Inflammatory macrophage (primary cell): ENCODE measurements at places on chromosomes 16 and 17.

DNA sequence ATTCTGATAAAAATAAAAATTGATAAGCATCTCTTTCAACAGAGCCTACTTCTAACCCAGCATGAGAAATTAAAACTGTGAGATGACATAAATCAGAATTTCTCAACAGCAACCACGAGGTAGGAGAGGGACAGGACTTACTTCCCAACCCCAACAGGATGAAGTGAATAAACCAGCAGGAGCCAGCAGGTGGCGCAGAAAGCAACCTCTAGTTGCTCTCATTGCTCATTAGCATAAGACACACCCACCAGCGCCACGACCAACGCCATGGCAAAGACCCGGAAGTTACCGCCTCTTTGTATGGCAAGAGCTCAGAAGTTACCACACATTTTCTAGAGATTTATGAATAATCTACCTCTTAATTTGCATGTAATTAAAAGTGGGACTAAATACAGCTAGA, 189.4 kb upstream of the CDH8 start:
- DNase-seq, result peak; percentile 63

GRCh38 chr16:67147437-67148140, 3.2 kb downstream of the B3GNT9 start:
- DNase-seq, result no peak

DNA sequence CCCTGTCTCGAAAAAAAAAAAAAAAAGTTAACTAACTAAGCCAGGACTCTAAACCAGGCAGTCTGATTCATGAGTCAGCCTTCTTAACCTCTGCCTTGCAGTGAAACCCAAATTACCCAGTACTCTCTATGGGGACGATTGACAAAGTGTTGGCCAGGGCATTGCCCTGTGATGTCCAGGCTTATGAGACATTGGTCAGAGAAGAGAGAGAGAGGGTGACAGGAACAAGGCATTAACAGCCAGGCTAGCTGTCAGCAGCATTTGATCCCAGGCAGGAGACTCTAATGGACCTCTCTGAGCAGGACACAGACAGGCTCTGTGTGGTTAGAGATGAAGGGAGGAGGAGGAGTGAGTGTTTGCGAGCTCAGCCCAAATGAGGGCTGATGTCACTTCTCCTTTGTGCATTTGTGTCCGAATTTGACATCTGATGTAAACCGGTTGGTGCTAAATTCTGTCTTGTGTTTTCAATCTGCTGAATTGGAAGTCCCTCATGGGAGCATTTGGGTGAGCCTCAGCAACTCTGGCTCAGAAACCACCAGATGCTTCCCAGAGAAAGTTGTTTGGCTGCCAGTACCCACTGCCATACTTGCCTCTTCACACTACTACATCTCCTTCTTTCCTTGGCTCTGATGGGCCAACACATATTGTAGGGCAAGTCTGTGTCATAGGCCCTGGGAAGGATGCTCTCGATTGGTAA, 4.3 kb upstream of the MYL4 start:
- peak; percentile 61 for DNase-seq

GRCh38 chr16:26700250-26700649, 366.5 kb upstream of the C16orf82 start:
- no peak for DNase-seq

GRCh38 chr16:19137201-19138128, 23.7 kb downstream of the ITPRIPL2 start:
- DNase-seq, result no peak

- no peak for DNase-seq
Observed at GRCh38 chr16:30986129-30986991, 1.4 kb downstream of the HSD3B7 start.

- DNase-seq, result no peak
Observed at GRCh38 chr16:24168856-24169255, 87.3 kb upstream of the CACNG3 start.

DNA sequence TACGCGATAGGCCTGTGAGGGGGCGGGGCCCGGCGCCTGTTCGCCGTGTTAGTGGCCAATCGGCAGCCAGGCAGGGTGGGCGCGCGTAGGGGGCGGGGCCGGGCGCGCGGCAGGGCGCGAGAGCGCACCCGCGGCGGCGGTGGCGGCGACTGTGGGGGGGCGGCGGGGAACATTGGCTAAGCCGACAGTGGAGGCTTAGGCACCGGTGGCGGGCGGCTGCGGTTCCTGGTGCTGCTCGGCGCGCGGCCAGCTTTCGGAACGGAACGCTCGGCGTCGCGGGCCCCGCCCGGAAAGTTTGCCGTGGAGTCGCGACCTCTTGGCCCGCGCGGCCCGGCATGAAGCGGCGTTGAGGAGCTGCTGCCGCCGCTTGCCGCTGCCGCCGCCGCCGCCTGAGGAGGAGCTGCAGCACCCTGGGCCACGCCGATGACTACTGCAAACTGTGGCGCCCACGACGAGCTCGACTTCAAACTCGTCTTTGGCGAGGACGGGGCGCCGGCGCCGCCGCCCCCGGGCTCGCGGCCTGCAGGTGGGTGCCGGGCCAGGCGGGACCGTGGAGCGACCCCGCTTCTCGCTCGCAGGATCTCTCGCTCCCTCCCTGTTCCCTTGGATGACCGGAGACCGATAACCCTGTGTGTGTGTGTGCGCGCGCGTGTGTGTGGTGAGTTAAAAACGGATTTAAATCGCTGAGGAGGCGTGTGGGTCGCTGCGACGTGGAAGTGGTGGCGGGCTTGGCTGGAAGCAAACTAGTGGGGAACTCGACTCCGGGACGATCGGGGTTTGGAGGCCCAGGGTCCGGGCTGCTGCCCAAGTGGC, at the start of gene NFATC3:
Gene NFATC3, plus strand, starts transcription at position 112 of the 813 bp plus-strand sequence. Its CDS starts 312 bp downstream, at position 424.
- DNase-seq, result peak; percentile 99

- no peak for DNase-seq
Observed at GRCh38 chr17:68792042-68792685, 163.0 kb downstream of the ABCA8 start.

DNA sequence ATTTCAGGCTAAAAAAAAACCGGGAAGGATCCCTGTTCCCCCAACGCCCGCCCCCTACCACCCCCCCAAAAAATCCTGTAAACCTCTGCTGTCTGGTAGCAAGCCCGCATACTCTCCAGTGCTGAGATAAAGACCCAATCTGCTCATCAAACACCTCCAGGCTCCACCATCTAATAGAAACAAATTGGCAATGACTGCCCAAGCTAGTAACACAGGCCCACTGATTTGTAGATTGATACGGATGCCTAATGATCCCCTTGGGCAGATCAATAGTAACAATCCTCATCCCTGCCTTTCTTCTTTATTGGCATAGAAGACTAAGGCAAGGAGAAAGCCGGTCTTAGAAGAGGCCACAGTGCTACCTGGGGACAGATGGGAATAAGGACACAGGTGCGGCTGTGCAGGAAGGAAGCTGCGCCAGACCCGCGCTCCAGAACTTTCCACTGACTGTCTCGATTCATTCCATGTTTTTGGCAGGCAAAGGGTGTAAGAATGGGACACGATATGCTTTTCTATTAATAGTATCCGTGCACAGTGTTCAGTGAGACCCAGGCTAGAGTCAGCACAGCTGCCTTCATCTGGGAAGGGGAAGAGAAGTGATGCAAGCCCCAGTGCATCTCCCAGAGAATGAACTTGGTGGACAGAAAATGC, 407.6 kb upstream of the PSMD7 start:
- DNase-seq, result no peak

DNA sequence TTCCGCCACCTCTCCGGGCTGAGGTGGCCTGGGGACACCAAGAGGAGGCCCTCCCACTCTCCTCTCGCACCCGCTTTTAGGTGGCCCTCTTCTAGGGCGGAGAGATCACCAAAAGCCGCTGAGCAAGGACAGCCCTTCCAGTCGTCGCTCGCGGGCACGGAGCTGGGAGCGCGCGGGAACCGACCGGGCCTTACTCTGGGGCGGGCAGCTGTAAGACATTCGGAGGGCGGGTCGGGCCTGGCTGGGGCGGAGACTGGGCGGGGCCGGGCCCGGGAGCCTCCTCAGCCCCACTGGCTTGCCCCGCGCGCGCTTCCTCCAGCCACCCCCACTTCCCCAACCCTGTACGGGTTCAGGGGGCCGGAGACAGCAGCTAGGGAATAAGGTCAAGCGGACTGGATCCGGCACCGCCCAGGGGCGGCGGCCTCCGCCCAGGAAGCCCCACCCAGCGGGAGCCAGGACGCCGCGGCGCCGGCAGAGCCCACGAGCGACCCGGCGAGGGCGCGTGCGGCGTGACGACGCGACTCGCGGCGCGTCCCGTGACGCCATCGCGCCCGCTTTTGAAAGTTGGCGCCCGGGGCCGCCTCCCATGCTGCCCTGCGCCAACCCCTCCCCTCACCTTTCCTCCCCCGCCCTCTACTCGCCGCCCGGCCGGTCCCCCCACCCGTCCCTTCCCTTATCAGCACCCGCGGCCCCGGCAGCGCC, 351 bp upstream of the CTCF start:
- peak; percentile 99 for DNase-seq

DNA sequence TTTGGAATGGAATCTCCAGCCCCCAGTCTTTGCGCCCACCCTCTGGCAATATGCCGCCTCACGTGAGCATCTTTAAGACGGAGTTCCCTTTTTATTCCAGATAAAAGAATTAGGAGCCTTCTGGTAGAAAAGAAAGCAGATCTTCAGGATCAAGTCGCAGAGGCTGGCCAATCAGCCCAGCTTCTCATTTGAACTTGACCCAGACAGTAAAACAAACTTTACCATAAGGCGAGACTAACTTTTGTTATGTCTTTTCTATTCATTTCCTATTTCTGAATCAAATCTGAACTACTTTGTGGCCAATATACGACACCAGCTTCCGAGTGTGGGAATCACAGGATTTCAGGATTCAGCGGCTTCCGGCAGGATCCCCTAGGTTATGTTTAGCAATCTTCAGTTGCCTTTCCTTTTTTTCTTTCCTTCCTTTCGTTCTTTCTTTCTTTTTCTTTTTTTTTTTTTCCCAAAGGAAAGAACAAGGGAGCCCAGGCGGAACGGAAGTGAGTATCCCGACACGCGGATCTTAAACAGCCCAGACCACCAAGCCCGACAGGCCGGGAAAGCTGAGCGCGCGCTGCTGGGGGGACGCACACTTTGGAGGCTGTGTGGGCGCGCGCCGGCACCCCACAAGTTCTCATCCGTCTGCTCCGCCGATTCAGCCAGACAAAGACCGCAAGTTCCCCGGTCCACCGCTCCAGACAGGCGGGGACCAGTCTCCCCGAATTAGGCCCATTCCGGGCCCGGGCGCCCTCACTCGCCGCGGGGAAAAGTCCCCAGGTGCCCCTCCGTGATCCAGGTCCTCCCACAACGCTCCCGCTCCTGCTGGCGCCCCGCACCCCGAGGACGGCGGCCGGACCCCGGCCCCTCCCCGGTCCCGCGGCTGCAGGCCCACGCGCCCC, 633 bp downstream of the TBC1D16 start:
- DNase-seq, result peak; percentile 37

DNA sequence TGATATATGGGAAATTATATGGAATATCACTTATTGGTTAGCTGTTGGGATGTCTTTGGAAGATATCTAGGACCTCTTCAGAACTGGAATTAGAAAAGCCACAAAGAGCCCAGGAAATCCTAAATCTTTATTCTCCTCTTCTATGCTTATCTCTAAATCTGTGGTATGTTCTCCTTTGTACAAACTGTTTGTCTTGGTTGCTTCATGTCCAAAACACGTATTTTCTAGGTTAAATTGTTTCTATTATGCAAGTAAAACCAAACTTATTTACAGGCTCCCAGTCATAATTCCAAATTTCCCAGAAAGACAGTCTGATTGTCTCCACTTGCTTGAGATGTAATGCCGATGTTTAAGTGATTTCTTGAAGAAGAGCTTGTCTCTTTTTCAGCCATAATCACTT, 650.9 kb downstream of the CDH11 start:
- no peak for DNase-seq

DNA sequence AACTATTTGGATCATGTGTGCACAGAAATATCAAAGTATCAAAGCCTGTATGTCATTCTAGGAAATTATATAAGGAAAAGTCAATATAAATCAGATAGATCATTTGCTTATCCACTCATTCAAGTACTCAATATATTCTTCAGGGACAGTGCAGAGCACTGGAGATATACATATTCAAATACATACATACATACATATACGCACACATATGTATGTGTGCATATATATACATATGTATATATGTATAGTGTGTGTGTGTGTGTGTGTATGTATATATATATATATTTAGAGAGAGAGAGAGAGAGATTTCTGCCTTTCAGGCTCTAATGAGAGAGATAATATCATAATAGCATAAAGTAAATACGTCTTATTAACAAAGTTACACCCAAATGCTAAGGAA, 169.2 kb downstream of the PMP22 start:
- no peak for DNase-seq

- no peak for DNase-seq
Observed at GRCh38 chr17:38890410-38890746, 20.5 kb downstream of the LASP1 start.

GRCh38 chr16:54136276-54136625, 150.3 kb downstream of the IRX3 start:
- DNase-seq, result no peak

GRCh38 chr17:21361020-21361809, 14.9 kb upstream of the KCNJ12 start:
- no peak for DNase-seq

- peak; percentile 20 for DNase-seq
Observed at GRCh38 chr17:42179911-42180410, 981 bp downstream of the KCNH4 start.

DNA sequence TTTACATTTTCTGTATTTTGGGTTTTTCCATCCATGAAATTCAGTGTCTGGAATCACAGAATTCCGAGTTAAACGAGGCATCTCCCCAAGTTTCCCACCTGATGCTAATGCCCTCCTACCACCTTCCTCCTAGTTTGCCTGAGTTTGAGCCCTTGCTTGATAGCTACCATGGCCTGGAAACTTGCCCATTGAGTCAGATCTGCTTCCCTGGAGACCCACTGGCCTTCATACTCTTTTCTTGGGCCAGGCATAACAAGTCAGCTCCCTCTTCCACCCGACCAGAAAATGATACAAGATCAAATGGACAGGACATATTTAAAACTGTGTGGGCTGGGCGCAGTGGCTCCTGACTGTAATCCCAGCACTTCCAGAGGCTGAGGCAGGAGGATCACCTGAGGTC, 10.2 kb downstream of the SETD1A start:
- DNase-seq, result no peak

GRCh38 chr17:6232732-6233101, 162.5 kb downstream of the WSCD1 start:
- DNase-seq, result no peak

- no peak for DNase-seq
Observed at GRCh38 chr17:75344666-75345065, 55.4 kb upstream of the SLC25A19 start.

DNA sequence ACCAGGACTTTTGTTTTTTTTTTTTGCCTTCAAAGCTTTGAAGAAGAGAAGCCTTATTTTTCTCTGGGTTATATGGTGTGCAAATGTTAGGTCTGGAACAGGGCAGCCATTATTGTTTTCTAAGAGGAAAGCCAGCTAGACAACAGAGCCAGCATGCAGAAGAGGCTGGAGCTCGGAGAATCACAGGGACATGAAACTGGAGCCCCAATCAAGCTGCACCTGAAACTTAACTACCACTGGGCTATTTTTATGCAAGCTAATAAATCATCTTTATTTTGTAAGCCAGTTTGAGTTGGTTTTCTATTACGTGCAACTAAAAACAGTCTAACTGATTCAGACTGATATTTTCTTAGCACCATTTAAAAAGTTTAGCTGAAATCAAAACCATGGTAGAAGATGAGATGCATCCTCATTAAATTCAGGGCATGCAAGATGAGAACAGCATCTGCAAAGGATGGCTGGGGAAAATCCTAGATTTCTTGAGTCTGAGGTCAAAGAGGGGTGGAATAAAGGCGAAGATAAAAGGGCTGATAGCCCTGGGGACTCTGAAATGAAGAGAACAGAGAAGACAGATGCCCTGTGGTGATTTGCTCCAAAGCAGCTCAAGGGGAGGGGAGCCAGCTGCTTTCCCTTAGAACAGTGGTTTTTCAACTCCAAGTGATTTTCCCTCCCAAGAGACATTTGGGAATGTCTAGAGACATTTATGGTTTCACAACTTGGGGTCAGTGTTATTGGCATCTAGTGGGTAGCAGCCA, 177.1 kb upstream of the WSCD1 start:
- no peak for DNase-seq
